Activated naive CD4-positive, alpha-beta T cell treated with anti-CD3 and anti-CD28 coated beads for 36 hours (primary cell): ENCODE measurements at places on chromosomes 7 and 10.

GRCh38 chr7:149731207-149731955, 42.0 kb downstream of the ZNF467 start:
- DNase-seq, result no peak

DNA sequence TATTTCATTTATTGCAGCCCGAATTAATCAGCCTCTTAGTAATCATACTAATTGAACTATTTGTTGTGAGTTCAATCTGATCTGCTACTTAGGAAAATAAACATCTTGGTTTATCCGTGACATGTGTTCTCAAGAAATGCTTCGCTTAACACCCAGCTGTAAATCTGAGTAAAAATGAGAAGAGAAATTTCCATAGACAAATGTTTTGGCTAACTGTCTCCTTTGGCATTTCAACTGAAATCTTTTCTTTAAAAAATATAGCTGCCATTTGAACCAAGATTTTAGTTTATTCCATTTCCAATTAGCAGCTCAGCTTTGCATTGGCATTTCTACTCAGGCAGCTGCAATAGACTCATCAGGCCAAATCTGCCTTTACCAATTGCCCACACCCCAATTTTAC, 180.5 kb upstream of the PTER start:
- DNase-seq, result no peak

GRCh38 chr10:119364645-119365600, 157.6 kb downstream of the GRK5 start:
- no peak for DNase-seq

GRCh38 chr7:11130012-11130411, 156.3 kb downstream of the PHF14 start:
- DNase-seq, result no peak

- no peak for DNase-seq
Measured at GRCh38 chr7:94420328-94420727, 25.6 kb downstream of the COL1A2 start.

DNA sequence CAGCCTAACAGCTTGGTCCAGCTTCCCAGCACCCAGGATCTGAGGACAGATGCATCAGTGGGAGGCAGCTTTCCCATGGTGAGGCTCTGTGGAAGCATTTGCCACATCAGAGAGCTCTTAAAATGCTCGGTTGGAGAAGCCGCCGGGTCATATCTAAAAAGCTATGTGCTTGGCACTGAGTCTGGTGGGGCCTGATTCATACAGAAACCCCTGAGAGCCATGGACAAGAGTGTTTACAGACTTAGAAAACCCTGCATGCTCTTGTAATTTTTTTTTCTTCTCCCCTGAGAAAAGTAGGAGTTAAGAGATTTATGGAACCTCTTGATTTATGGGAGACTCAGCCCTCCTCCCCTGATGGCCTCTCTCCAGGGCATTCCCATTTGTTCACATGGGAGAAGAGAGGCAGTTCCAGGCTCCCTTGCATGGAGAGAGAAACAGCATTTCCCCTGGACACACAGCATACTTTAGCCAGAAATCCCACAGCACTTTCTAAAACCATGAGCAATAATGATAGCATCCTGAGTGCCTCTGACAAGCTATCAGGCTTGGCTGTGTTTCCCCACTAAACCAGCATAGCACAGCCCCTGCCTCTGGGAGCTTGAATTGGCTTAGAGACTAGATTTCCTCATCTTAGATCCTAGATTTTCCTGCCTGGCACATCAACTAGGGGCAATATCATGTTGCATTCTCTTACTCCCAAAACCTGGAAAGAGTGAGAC, 322.1 kb upstream of the AUTS2 start:
- DNase-seq, result no peak

DNA sequence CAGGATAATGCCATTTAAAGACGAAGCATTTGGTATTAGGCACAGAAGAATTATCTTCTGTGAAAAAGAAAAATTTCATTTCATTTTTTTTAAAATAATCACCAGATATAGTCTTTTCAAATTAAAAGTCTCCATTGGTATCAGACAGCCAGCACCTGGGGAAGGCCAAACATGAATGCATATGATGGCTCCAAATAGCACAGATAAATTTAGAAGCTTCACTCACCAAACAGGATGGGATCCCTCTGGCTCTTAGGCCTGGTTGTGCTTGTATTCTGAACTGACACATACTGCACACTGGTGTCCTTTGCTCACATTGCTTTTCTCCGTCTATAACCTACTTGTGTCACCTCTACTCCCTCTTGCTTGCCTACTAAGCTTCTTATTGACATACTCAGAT, 169.5 kb upstream of the CHRM2 start:
- no peak for DNase-seq

DNA sequence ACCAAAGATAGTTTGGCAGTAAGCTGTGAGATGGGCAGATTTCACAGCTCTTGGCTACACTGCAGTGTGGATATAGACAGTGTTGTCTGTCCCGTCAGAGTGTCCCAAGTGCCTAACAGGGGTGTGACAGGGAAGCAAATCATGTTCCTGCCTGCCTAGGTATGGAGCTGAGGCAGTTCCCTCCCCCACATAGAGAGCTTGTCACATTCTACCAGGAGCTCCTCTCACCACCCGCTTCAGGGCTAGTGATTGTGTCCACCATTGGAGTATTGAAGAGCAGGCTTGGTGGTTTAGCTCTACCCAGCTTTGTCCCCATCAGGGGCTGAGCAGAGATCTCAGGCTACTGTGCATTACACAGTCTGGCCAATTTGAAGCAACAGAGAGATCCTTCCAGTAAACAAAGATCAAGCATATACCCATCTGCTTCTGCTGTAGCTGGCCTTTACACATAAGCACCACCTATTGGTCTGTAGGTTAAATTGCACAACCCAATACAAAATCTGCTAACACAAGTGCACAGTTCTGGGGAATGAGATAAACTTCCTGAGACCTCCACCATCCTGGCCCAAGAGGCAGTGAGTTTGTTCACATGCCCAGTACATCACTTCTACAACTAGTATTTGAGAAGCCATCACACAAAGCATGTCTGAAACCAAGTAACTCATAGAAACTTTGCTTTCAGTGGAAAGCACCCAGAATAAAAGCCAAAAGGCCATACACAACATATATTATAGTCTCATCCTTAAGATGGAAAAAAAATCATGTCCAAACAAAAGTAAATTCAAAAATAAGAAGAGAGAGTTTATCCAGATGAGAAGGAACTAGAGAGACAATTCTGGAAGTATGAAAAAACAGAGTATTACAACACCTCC, 67.3 kb downstream of the GLCCI1 start:
- no peak for DNase-seq

DNA sequence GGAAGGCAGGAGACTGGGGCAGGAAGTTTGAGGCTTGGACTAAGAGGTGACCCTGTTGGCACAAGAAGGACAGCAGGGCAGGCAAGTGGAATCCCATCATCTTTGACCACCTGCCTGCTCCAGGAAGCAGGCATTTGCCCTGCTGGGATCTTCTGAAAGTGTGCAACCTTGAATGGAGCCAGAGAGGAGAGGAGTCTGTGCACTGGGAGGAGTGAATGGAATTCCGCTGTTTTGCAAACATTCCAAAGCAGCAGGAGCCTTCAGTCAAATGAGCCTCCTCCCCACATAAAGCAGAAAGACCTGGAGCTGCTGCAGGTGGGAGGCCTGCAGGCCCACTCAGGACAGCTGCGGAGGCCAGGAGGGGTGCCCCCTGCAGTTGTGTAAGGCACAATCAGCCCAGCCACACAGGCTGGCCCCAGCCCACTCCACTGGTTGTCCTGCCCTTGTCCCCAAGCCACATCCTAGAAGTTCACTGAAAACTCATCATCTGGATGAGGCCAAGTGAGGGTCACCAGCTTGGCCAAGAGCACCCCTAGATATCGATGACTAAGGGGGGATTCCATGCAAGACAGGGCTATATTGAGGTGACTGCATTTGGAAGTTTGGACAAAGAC, 249.5 kb downstream of the RPS24 start:
- no peak for DNase-seq

DNA sequence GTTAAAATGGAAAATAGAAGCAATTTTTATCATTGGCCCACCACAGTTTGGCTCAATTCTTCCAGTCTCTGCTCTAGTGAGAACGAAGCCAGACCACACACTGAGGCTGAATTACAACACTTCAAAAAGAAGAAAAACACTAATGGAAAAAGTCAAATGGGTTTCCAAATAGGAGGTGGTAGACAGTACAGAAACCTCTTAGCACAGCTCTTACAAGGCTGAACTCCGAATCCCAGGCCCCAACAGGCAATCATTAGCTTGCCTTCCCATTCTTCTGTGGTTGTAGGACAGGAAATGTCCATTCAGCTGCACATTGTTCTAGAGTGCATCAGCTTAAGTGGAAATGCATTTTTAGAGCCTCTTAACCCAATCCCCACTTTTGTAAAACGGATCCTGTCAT, 115.1 kb upstream of the MEOX2 start:
- DNase-seq, result no peak

DNA sequence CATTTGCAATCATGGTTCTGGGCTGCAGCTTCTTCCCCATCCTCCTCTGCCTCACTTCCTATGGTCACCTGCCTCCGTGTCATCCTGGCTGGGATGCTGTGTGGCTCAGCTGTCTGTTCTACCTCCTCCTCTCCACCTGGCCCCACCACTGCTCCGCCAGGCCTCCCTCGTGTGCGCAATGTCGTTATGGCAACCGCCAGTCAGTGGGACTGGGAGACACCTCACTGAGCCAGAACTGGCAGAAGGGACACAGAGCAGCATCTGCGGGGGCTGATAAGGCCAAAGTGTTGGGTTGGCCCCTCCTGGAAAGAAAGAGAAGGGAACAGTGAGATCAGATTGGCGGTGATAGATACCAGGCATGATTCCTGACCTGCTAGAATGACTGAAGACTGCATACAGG, 527.5 kb downstream of the INHBA start:
- DNase-seq, result no peak

- DNase-seq, result peak; percentile 57
Measured at GRCh38 chr7:1533547-1534329, 3.2 kb downstream of the MAFK start.

DNA sequence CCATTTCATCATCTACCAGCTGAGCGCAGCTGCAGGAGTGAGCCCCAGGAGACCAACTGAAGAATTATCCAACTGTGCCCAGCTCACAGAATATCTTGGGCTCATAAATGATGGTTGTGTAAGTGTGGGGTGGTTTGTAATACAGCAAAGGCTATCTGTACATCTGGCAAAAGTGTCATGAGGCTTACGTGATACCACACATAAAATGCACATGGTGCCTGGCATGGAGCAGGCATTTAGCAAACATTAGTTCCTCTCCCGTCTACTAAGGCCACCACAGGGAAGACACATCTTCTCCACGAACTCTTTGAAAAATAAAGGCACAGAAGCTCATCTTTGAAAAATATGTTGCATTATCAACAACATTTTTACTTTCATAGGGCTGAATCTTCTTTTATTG, 32.3 kb downstream of the AOAH start:
- no peak for DNase-seq

DNA sequence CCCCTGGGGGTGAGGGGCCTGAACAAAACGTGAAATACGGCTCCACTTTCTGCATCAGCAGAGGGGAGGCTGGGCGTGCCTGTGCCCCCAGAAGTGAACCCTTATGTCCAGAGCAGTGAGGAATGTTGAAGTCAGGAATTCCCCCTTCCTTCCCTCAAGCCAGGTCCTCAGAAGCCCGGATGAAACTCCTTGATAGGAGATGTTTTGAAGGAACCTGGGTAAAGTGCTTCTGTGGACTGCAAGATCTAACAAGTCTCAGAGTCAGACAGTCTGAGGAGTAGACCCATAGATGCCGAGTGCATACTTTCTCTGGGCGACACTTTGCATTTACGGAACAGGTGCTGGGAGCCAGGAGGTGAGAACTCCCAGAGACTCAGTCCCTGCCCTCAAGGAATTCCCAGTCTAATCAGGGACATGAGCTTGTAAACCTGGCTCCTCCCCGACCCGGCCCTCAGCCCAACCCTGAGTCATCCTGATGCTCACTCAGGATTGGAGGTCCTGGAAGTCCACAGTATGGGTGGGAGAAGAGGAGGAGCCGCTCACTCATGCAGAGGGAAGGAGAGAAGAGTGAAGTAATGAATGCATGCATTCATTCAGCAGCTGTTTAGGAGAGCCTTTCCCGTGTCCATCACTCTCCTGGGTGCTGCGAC, 179.5 kb upstream of the ITGB1 start:
- no peak for DNase-seq

DNA sequence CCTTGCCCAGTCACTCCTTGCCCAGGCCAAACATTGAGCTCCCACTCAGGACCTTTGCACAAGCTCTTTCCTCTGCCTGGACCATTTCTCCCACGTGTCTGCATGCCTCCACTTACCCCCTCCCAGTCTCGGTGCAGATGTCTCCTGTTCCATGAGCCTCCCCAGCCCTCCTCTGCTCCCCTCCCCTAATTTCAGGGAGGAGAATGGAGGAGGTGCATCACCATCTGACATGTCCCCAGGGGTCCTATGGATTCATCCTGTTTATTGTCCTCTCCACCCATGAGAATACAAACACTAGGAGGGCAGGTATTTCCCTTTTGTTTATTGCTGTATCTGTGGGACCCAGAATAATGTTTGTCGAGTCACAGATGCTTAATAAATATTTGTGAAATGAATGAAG, 8.6 kb upstream of the GRID2IP start:
- DNase-seq, result no peak

DNA sequence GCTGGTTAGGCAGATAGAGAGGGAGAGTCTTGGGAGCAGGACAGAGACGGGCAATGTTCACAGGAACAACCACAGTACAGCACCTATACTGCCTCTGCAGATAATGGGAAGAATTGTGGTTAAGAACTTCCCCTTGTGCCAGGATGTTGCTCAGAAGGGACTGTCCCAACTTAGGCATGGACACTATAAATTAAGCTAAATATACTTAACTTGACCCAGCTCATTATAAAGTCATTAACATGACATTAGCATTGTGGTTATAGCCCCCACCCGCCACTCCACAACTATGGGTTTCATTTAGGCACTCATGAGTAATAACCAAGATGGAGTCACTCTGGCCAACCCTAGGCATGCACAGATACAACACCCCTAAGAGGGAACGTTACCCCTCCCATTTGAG, 310.9 kb upstream of the NRG3 start:
- DNase-seq, result peak; percentile 37

- DNase-seq, result no peak
Measured at GRCh38 chr7:40680657-40681056, 545.9 kb downstream of the SUGCT start.
